Activated T-cell treated with anti-CD3 and anti-CD28 coated beads, Interleukin-2, amount 50 U/mL, for 1 hour (primary cell): ENCODE measurements at places on chromosomes 5 and 9.

DNA sequence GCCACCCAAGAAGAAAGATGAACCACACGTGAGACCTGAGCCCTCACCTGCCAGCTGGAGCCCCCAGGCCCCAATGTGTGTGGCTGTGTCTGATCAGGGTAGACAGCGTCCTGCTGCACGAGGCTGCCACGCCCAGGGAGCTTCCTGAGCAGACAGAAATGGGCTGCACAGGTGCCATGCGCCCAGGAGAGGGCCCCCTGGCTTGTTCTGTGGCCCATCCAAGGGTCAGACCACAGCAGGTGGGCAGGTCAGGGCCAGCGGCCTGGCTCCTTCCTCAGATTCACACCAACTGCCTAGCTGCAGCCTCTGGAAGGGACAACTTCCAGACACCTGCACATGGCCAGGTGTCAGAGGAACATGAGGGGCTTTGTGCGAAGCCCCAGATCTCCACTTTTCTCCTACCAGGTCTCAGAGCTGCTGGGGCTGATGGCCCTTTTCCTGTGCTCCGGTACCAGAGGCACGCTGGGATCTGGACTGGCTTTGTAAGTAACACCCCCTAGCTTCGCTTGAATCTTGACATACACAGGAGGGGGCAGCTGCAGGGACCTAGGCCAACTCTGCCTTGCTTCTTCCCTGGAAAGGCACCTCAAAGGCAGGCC is 10.8 kb downstream of the SARDH start:
- no peak for DNase-seq

DNA sequence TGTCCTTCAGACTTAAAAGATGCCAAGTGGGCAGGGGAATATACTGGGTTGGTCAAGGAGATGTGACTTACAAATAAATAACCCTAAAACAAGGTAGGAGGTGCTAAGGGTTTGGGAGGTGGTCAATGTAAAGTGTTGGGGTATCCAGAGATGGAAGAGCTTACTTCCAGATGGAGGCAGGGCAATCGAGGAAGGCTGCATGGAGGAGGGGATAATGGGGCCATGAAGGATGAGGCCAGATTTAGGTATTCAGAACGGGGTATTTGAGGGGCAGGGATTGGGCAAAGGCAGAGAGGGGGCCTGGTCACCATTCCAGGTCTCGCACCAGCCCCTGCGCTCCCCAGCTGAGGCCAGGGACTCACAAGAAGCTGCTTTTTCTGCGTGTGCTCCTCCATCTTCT is 57.9 kb upstream of the FBXW11 start:
- no peak for DNase-seq

GRCh38 chr5:43197535-43197934 is 5.5 kb downstream of the NIM1K start:
- DNase-seq: no peak

DNA sequence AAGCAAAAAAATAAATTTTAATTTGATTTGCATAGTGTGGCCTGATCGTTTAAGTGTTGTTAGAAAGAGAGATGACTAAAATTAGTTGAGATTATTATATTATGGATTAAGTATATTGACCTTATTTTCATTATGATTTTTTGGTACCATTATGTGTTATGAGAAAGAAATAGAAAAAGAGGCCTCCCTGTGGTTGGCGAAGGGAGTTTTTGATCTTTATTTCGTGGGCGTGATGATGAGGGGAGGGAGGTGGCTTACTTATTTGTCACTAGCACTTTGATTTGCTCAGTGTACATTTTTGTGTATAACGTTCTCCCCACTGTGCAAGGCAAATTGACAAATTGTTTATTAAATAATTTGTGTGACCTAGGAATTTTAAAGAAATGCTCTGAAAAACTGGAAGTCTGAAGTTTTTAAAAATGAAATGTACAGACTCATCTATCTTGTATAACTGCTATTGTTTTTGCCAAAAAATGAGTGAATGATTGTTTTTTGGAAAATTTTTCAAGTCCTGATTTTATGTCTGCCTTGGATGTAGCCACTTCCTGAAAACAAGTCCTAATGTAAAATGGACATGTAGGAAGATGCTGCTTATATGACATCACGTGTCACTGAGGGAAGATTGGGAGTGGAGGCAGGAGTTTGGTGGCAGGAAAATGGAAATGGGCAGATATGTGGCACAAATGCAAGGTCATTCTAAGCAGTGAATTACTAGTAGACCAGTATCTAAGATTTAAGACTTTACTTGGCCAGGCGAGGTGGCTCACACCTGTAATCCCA is 3.0 kb downstream of the DAPK1 start:
- DNase-seq: no peak

- no peak for DNase-seq
These were observed 4.3 kb upstream of the DHFR start for GRCh38 chr5:80659106-80659505.

DNA sequence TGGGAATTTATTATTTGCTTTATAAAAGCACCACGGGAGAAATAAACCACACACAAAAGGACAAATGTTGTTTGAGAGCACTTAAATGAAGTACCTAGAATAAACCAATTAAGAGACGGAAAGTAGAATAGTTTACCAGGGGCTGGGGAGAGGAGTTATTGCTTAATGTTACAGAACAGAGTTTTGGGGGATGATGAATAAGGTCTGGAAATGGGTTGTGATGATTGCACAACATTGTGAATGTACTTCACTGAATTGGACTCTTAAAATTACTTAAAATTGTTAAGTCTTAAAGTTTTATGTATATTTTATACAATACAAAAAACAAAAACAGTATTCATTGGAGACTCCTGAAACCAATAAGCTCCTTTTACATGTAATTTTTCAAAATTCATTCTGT is 1.5 kb downstream of the ZBTB43 start:
- DNase-seq: no peak

GRCh38 chr5:77663090-77663863 is 24.8 kb upstream of the OTP start:
- DNase-seq: no peak

- DNase-seq: peak; percentile 73
These were observed at the start of gene GRK6 for GRCh38 chr5:177426566-177427210. Gene GRK6, plus strand, starts transcription at chr5:177426676. Its CDS starts 170 bp downstream, at chr5:177426846.

DNA sequence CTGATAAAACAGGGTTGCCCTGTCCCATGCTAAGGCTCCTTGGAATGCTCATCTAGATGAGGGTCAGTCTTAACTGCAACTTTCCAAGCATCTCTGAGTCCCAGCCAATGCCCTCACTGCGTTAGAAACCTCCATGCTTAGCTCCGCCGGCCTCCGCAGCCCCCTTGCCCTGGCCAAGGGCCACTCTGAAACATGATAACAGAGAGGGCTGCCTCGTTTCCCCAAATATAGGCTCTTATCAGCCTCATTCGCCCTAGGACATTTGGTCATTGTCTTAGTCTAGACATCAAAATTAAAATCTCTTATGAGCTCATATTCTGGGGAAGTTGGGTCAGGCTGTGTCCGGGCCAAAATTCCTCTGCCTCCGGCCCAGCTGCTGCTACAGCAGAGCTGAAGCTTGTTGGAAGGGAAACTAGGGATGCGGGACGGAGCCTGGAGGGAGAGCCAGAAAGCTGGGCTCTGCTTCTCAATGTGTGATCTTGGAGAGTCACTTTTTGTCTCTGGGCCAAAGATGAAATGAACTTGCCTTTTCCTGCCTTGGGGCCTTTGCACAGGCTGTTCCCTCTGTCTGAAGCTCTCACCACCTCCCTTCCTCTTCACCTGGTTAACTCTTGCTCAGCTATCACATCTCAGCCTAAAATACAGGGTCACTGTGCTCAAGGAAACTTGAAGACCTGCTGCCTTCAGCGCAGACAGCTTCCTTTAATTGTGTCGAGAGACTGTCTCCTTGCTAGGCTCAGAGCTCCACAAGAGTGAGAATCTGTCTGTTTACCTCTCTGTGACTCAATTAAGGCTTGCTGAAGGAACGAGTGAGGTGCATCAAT is 191.3 kb downstream of the RGS3 start:
- DNase-seq: no peak

GRCh38 chr5:179312557-179313235 is 32.6 kb downstream of the ADAMTS2 start:
- no peak for DNase-seq

GRCh38 chr5:111954516-111955395 is 197.8 kb upstream of the NREP start:
- DNase-seq: no peak

DNA sequence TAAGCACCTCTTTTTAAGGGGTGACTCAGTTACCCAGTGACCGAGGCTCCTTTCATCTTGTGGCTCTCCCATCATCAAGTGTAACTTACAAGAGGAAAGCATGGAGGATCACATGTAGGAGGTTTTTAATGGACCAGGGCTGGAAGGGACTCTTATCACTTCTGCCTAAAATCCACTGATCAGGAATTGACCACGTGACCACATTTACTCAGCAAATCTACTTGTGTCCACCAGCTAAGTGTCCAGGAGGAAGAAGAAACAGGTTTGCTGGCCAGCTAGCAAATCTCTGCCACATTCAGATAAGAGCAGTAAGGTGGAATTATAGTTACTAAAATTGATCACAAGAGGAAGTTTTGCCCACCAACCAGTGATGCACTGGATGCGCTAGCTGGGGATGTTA is 486.0 kb downstream of the ENC1 start:
- DNase-seq: no peak

DNA sequence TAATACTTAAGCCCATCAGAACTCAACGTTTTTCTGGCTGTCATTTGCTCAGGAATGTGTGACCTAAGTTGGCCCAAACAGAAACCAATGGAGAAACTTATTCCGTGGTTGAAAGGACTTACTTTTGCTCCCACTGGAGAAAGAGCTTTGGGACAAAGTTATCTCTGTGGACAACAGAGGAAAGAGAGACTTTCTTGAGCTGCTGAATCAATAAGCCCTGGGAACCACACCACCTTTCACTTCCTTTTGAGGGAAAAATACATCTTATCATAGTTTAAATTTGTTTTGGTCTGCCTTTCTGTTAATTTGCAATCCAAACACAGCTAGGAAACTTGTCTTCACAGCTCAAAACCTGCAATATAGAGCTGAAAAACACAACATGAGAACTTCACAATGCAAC is 62.8 kb upstream of the VCAN start:
- no peak for DNase-seq

DNA sequence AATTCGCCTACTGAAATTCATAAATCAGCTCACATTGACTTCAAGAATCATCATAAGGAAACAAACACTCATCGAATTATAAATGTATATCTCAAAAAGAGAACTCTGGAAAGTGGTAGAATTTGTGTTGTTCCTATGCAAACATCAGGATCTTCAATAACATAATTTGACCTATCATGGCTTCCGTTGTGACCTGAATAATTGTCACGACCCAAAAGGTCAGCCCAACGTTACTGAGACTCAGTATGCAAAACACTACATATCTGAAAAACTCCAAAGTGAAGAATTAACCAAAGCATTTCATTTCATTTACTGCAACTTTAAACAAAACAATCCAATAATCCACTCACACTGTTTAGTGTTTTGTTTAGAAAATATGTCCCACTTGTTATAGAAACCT is 1.2 kb downstream of the RAPGEF6 start:
- no peak for DNase-seq

DNA sequence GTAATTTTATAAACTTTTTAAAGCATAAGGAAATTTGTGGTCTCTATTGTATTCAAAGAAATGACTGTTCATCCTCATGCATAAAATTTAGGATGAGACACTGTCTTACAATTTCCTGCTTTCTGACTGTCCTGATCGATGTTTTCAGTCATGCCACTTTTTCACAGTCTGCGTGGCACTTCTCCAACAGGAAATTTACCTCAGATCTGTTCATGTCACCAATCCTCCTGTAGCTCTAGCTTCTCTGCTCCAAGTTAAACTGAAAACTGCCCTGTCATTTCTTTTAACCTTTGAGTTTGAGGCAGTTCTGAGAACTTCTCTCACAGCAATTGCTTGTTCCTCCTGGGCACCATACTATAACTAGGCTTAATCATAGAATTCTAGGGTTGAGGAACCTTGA is 455.1 kb downstream of the EFNA5 start:
- DNase-seq: no peak

DNA sequence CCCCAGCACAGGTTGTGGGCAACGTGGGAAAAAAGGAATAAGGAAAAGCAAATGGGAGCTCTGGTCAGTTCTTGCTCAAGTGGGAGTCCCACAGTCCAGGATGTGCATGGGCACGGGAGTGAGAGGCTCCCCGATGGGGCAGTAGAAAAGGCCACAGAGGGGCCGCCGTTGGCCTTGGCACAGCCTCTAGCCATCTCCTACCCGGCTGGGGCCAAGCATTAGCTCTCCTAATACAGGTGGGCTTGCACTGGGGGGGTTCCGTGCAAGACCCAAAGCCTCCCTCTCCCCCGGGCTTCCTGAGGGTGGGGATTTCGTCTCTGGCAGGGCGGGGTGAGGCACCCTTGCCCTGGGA is 212.2 kb upstream of the MVB12B start:
- no peak for DNase-seq

DNA sequence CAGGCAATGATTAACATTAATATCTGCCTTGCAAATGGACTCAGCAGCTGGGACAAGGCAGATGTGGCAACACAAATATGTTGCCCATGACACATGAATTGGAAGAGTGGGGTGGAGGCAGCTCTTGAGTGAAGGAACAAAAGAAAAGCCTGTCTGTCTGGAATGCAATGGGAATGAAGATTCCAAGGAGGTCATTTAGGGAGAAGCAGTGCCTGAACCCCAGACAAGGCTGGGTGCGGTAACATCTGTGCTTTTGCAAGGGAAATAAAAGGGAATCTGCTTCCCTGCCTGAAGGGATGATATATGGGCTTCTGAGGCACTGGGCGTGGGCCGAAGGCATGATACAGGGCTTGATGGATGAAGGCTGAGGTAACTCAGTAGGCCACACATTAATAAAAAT is 94.1 kb upstream of the TRIM32 start:
- DNase-seq: no peak

DNA sequence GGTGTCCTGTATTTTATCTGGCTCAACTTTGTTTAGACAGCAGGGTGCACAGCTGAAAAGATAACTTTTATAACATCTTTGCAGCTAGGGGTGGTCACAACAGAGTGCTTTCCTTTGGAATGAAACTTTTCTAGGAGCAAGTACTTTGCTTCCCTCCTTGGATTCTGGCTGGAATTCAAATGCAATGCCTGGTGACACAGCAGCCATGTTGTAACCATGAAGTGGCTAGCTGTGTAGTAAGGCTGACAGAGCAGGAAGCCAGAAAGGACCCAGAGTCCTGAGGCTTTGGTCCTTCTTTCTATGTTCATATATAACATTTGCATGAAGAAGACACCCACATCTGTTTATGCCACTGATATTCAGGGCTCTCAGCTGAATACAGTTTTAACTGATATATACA is 48.1 kb downstream of the TENT4A start:
- DNase-seq: no peak

- no peak for DNase-seq
These were observed 8.7 kb downstream of the GARIN3 start for GRCh38 chr5:157157293-157157891.

DNA sequence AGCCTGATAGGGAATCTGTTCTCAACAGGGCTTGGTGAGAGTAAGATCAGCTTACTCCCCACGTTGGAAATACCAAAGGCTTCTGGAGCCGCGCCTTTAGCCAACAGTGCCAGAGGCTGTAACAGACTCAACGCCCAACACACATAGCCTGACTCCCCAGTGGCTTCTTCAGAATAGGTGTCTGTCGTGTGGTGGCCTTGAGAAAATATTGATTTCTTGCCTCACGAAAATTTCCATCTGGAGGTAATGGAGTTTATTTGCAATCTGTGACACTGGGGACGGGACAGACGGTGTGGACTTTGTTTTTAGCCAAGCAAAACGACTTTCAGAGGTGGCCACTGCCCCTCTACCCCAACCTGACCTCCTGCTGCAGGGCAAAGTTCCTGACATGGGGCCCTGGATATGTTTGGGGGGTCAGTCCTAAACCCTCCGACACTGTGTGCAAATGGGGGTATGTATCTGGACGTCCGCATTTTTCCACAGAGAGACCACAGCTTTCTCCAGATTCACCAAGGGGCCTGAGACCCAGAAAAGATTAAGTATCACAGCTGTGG is 189.3 kb downstream of the CDK5RAP2 start:
- DNase-seq: no peak

- no peak for DNase-seq
These were observed 45.2 kb upstream of the FAM240B start for GRCh38 chr9:38765101-38765500.
